ENCODE measurements at places on chromosomes 12 and 14. TPM values are rescaled to one million over a fixed set of nuclear protein-coding genes. Genes with fewer than 3 reads are reported as not detected.

TMEM117 gene
- 15.9 TPM for total RNA-seq

NOP9 gene
- total RNA-seq = 33.0 TPM

ITFG2 gene
- total RNA-seq = 25.8 TPM

CMTM5 gene
- total RNA-seq = 0.32 TPM

IL25 gene
- not detected for total RNA-seq

SLC25A21 gene
- total RNA-seq = 1.0 TPM

RCOR1 gene
- total RNA-seq = 16.7 TPM

SLC4A8 gene
- total RNA-seq = 0.08 TPM

TAS2R43 gene
- 0.97 TPM for total RNA-seq

SPX gene
- total RNA-seq = 3.5 TPM

ANO2 gene
- total RNA-seq = 2.3 TPM

Measured in SJCRH30 (cell line).